ENCODE measurements at places on chromosomes 11 and 22. TPM values are rescaled to one million over a fixed set of nuclear protein-coding genes. Genes with fewer than 3 reads are reported as not detected.
A peak's percentile ranks its signal among the peaks of the same experiment; 100 is the strongest.

Gene EI24
- 76.7 TPM for total RNA-seq

DNA sequence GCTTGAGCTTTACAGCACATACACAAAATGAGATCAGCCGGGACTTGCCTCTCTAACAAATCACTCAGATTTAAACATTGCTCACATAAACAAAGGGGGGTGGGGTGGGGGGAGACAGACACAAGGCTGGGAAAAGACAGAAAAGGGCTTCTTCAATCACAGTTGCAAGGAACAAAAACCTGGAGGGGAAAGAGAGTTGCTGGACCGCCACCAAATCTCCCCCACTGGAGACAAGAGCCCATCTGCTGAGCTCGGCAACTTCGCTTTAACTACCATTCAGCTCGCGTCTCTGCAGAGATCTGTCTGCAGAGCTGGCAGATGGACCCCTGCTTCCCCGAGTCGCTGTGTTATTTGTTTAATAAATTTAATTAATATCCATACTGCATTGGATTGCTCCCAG lies 165.0 kb downstream of the RCN1 start:
- H3K4me1 ChIP-seq = no peaks in the 10 kb centered on the region
- DNase-seq = no peak
- H3K4me3 ChIP-seq = no peak overlapping the region

Gene SLC43A1
- 9.5 TPM for total RNA-seq

Gene MS4A6E
- not detected for total RNA-seq

- H3K27me3 ChIP-seq = peaks cover 10% of the 10 kb centered on the region
- no peak for DNase-seq
Observed at GRCh38 chr22:28562324-28562723, 117.3 kb downstream of the TTC28 start.

DNA sequence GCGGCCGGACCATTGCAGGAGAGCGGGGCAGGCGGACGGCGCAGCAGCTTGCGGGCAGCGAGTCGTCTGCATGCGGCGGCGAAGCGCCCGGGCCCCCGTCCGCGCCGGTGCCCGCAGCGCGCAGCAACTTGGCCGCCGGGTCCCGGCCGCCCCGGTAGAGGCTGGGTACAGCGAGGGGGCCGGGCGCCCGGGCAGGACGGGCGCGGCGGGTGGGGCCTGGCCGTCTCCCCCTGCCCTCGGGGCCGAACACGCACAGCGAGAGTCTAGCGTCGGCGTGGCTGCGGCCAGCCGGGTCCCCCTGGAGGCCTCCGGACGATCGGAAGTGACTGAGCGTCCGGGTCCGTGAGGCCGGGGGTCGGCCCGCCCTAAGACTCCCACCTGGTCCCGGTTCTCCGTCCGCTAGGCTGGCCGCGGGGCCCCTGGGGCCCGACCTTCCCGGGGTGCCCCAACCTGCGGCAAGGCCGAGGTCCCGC lies 775 bp upstream of the TRABD start:
- peaks cover 40% of the 10 kb centered on the region for H3K36me3 ChIP-seq
- H3K27ac ChIP-seq = no peak overlapping the region
- peak overlapping the region; percentile 82 for H3K4me3 ChIP-seq
- no peaks in the 10 kb centered on the region for H3K27me3 ChIP-seq

Gene TEX54
- not detected for total RNA-seq

Gene PKDREJ
- not detected for total RNA-seq

Gene PNPLA3
- 9.5 TPM for total RNA-seq

Gene MICAL2
- total RNA-seq = 202 TPM

DNA sequence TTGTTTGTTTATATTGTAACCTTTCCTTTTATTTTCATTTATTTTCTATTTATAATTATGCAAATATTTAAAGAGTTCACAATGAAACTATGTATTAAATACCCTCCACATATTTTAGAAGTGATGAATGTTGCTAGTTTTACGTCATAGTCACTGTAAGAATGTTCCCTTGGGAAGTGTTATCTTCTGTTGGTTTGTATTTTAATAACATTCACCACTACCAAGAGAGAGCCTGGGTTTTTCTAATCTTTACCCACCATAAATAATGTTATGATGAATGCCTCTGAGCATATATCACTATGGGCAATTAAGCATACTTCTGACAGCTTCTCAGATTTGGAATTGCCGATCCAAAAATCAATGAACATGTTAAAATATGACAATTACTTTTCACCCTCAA lies 80.7 kb downstream of the GGT1 start:
- H3K36me3 ChIP-seq = no peaks in the 10 kb centered on the region
- H3K27me3 ChIP-seq = peaks cover 73% of the 10 kb centered on the region
- DNase-seq = no peak
- H3K4me3 ChIP-seq = no peak overlapping the region
- H3K27ac ChIP-seq = no peak overlapping the region

DNA sequence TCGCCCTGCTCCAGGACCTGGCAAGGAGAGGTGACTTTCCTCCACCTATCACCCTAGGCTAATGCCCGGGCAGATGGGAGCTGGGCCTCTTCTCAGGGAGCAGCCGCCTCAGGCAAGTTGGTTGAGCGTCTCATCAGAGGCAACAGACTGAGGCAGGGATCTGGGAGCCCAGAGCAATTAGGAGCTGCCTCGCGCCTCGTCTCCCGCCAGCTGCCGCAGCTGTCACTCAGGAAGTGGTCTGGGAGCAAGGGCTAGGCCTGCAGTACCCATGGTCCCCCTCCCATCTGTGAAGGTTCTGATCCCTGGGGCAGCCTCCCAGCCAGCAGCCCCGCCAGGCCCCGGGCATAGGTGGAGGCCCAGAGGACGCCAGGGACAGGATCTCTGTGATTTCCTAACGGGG lies 4.6 kb upstream of the CABP7 start:
- H3K27me3 ChIP-seq = peaks cover 96% of the 10 kb centered on the region
- H3K27ac ChIP-seq = no peak overlapping the region
- H3K4me1 ChIP-seq = peaks cover 24% of the 10 kb centered on the region
- H3K36me3 ChIP-seq = peaks cover 14% of the 10 kb centered on the region
- H3K4me3 ChIP-seq = no peak overlapping the region

DNA sequence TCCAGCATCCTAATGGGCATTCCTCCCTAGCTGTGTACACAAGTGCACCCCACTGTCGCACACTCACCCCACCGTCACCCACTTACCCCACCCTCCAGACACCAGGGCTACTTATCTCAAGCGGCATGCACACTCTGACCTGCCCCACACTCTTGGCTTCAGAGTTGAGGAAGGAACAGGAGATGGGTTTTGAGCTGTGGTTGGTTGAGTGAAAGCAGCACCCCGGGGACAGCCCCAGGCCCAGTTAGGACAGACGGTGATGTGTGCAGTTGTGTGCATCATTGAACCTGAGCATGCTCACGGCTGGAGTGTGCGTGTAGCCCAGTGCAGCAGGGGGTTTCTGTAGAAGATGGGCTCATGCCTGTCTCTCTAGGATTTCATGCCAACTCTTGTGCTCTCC lies 32.5 kb downstream of the AHNAK start:
- H3K4me1 ChIP-seq = peaks cover 7% of the 10 kb centered on the region
- H3K36me3 ChIP-seq = peaks cover 34% of the 10 kb centered on the region
- no peak for DNase-seq
- no peak overlapping the region for H3K27ac ChIP-seq
- H3K4me3 ChIP-seq = no peak overlapping the region

Gene ZPR1
- total RNA-seq = 34.5 TPM

DNA sequence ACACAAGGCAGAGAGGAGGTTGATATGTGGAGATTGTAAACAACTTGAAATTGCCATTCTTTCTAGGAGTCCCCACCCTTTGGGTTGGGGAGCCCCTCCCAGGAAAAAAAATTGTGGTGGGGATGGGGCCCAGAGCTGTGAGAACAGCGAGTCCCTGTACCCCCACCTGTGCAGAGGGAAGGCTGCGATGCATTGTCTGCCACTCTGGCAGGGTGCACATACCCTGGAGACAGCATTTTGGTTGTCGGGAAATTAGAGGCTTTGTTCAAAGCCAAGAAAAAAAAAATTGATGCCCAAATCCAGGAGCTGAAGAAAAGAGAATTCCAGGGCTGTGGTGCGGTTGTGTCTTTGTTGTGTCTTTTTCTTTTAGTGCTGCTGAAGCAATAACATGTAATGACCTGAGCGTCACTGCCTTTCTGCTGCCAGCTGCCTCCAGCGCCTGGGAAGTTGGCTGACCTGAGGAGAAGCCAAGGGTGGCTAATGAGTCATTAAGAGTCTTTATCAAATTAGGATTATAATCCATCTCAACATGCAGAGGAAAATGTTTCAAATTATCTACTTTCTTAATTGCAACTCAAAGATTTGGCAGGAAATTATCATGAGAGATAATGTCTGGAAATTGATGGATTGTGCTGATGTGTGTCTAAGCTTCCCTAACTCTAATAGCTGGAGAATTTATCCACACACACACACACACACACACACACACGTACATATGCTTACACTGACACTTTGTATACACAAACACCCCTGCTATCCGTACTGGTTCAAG lies 8.0 kb upstream of the PKNOX2 start:
- H3K4me3 ChIP-seq = no peak overlapping the region
- no peak for DNase-seq
- H3K27me3 ChIP-seq = peaks cover 80% of the 10 kb centered on the region
- no peaks in the 10 kb centered on the region for H3K4me1 ChIP-seq
- H3K27ac ChIP-seq = no peak overlapping the region

Gene CATSPER1
- 2.6 TPM for total RNA-seq

DNA sequence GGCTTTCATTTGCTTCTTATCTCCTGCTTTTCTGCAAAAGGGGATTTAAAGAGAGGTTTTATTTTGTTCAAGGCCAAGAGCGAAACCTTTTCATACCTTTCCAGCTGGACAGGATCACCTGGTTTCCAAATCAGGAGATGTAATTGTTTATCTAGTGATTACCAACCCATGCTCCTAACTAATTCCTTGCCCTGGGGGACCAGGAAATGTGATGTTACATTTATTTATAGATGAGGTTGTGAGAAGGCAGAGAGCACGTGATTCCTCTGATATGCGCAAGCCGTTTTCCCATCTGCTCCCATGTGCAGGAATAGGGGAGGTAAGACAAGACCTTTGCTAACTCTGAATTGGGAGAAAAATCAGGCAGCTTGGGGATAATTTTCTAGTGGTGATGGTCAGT lies 507.2 kb upstream of the LARGE1 start:
- H3K27me3 ChIP-seq = no peaks in the 10 kb centered on the region
- no peak overlapping the region for H3K27ac ChIP-seq
- no peaks in the 10 kb centered on the region for H3K36me3 ChIP-seq

Gene MUC5AC
- 145 TPM for total RNA-seq

- no peak for DNase-seq
- peaks cover 9% of the 10 kb centered on the region for H3K4me1 ChIP-seq
- no peak overlapping the region for H3K4me3 ChIP-seq
Observed at GRCh38 chr11:11580012-11580411, 41.8 kb downstream of the GALNT18 start.

Gene MRGPRX4
- not detected for total RNA-seq

- DNase-seq = no peak
- H3K27me3 ChIP-seq = peaks cover 53% of the 10 kb centered on the region
Observed at GRCh38 chr11:11229647-11230046, 123.4 kb downstream of the CSNK2A3 start.

- no peak overlapping the region for H3K27ac ChIP-seq
- H3K36me3 ChIP-seq = no peaks in the 10 kb centered on the region
- no peak for DNase-seq
- H3K4me1 ChIP-seq = no peaks in the 10 kb centered on the region
- no peaks in the 10 kb centered on the region for H3K27me3 ChIP-seq
Observed at GRCh38 chr11:87596176-87596575, 558.4 kb downstream of the TMEM135 start.

DNA sequence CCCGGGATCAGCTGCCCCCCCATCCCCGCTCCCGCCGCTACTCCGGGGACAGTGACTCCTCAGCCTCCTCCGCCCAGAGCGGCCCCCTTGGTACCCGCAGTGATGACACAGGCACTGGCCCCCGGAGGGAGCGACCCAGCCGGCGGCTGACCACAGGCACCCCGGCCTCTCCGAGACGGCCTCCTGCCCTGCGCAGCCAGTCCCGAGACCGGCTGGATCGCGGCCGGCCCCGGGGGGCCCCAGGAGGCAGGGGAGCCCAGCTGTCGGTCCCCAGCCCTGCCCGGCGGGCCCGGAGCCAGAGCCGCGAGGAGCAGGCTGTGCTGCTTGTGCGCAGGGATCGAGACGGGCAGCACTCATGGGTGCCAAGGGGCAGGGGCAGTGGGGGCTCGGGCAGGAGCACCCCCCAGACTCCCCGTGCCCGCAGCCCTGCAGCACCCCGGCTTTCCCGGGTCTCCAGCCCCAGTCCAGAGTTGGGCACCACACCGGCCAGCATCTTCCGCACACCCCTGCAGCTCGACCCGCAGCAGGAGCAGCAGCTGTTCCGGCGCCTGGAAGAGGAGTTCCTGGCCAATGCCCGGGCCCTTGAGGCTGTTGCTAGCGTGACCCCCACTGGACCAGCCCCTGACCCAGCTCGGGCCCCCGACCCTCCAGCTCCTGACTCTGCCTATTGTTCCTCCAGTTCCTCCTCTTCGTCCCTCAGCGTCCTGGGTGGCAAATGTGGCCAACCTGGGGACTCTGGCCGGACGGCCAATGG lies 3.9 kb downstream of the RASL10A start:
- peaks cover 39% of the 10 kb centered on the region for H3K36me3 ChIP-seq
- DNase-seq = no peak
- peaks cover 29% of the 10 kb centered on the region for H3K27me3 ChIP-seq
- H3K4me1 ChIP-seq = peaks cover 41% of the 10 kb centered on the region
- H3K27ac ChIP-seq = peak overlapping the region; percentile 83

Gene PANX3
- total RNA-seq = not detected

GRCh38 chr11:116420770-116421528 lies 351.8 kb downstream of the BUD13 start:
- DNase-seq = peak; percentile 31
- H3K4me3 ChIP-seq = no peak overlapping the region
- no peaks in the 10 kb centered on the region for H3K36me3 ChIP-seq

Gene GRIK4
- total RNA-seq = not detected

DNA sequence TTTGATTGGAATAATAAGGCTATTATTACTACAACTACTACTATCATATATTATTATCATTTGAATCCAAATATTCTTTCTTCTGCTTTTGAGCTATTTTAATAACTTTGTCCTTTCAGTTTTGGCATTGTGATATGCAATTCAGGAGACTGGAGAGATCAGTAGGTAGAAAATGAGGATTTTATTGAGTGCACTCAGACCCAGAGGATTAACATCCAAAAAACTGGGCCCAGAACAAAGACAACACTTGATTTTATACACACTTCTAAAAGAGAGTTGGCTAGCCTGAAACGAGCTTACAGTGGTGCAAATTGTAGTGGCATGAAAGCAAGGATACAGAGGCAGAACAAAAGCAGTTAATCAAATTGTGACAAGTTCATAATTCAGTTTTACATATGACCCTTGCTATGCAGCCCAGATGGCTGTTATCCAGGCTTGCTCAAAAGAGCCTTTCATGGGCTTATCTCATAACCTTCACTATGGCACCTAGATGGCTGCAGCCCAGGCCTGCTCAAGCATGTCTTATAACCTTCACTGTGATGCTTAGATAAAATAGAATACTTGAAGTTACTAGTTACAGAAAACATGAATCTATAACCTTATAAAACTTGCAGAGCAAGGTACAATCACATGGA lies 796.3 kb upstream of the RAG2 start:
- no peaks in the 10 kb centered on the region for H3K36me3 ChIP-seq
- no peak overlapping the region for H3K27ac ChIP-seq
- H3K4me3 ChIP-seq = no peak overlapping the region
- no peaks in the 10 kb centered on the region for H3K4me1 ChIP-seq
- no peak for DNase-seq
